LNCaP clone FGC (cell line): ENCODE measurements at places on chromosomes 6 and 20.

- no peak for DNase-seq
Observed at GRCh38 chr6:2697291-2697690, 53.4 kb downstream of the MYLK4 start.

- no peak for DNase-seq
Observed at GRCh38 chr20:55668631-55669030, 336.7 kb downstream of the CBLN4 start.

GRCh38 chr20:63843222-63843621 lies 12.2 kb upstream of the ZBTB46 start:
- no peak for DNase-seq

GRCh38 chr6:35895560-35895959 lies 25.3 kb downstream of the SRPK1 start:
- no peak for DNase-seq

- no peak for DNase-seq
Observed at GRCh38 chr6:1689141-1689540, 79.4 kb downstream of the FOXC1 start.

- DNase-seq = no peak
Observed at GRCh38 chr20:62957136-62958117, 4.9 kb downstream of the SLC17A9 start.

- DNase-seq = no peak
Observed at GRCh38 chr6:104325341-104326172, 534.2 kb downstream of the HACE1 start.

DNA sequence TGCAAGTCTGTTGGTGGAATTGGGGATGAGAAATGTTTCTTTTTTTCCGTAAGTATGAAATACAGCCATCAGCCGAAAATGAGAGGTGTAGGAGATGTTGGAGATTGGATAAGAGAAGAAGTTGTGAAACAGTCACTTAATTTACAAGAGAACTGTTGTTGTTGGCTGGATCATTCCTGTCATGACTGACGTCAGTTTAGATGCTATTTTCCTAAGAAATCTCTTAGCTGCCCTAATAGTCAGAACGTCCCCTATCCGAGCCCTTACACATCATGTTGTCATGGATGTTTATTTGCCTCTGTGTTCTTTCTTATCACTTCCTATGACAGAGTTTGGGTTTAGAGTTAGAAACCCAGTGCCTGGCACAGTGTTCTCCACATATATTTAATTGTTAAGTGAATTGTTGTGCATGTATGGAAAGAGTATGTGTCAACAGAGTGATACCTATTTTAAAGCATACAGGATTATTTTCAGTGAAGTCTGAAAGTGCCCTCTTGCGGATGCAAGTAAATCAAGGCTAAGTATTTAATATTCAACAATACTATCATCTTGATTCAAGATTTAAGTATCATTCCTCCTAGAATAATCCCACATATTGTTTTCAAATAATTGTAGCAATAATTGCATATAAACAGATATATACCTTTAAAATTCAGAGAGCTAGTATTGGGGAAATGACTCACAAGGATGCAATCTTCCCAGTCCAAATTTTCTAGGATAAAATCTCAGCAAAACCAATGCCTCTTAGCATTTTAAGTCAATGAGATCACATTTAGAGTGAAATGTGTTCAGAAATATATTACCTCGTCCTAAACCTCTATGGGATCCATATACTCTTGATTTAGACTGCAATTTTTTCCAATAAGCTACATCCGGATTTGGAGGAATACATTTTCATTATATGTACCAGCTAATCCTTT lies 309.9 kb upstream of the NOX3 start:
- DNase-seq = no peak
